GM12892 (cell line): ENCODE measurements at places on chromosomes 12 and 14.

GRCh38 chr14:26597071-26597588, 703 bp downstream of the NOVA1 start:
- no peak for DNase-seq

GRCh38 chr12:82109243-82109642, 248.9 kb downstream of the CCDC59 start:
- DNase-seq = no peak

DNA sequence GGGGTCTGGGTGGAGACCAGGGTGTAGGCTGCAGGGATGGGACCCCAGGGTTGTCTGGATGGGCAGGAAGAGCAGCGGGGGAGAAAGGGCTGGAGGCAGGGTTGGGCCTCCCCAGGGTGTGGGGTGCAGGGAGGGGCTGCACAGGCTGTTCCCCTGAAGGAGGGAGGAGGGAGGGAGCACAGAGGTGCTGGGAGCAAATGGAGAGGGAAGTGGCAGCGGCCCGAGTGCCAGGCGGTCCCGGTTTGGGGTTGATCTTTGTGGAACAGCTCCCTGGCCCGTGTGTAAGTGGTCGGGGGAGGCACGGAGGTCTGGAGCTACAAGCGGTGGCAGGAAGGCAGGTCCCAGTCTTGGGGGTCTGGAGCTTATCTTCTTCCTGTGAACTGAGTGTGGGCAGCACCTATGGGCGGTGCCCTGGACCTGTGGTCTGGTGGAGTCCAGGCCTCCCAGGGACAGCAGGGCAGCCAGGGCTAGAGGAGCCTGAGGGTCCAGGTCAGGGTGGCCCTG, 391.6 kb downstream of the TMEM121 start:
- DNase-seq = no peak

DNA sequence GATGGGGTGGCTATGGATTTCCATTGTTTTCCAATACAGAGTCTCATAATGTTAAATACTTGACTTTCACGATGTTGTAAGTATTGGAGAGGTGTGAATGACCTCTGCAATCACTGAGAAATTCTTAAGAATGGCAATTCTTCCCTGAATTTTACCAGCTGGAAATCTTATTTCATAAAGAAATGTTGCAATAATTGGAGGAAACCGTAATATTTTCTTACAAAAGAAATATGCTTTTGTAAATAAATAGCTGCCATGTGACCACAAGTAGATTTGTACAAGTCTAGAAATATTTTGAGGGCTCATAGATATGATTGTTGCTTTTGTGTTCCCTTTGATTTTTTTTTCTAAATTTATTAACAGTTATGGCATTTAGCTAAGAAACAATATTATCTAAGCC, 308.7 kb upstream of the ATP2B1 start:
- DNase-seq = no peak

DNA sequence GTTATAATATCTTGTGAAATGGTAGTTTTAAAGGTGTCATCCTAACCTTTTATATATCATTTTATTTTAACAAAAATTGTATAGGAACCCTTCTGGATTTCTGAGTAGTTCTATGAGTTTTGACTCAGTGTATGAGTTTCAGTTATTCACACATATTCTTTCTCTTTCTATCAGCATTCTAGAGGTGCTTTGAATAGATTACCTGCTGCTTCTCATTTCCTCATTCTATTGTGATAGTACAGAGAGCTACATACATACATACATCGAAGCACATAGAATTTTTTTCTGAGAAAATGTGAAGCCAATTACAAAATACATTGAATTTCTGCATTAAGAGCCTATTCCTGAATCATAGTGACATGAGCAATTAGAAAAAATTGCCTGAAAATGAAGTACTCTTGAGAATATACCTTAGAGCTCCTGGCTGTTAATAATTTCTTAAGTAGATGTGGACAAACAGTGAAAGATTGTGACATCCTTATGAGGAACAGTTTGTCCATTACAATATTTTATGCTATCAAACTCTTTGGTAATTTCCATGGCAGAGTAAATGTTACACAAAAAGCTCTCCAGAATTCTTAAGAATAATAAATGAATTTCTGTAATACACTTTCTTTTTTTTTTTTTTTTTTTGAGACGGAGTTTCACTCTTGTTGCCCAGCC, 556.6 kb downstream of the TRHDE start:
- no peak for DNase-seq

DNA sequence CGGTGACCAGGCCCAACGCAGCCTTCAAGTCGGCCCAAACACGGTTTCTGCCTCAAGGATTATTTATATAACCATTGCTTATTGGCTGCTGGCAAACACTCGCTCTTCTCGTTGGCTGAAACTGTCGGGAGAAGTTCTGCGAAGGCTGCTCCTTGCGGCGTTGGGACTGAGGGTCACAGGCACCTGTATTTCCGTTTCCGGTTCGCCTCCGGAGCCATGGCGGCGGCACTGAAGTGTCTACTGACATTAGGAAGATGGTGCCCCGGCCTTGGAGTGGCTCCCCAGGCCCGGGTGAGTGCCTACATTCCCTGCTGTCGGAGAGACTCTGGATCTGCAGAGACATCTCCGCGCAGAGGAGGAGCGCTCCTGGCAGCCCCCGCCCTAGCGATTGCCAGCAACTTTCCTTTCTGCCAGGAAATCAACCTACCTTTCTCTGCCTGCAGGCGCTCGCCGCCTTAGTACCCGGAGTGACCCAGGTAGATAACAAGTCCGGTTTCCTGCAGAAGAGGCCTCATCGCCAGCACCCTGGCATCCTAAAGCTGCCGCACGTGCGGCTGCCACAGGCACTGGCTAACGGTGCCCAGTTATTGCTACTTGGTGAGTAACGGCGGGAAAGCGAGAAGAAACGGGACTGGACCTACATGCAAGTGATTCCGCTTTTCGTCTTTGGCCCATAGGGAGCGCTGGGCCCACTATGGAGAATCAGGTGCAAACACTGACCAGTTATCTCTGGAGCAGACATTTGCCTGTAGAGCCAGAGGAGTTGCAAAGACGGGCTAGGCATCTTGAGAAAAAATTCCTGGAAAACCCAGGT, at the start of gene METTL17:
TSS of gene METTL17 (plus strand) at position 194 of the 814 bp plus-strand sequence. CDS start at position 217, 23 bp downstream.
- DNase-seq = peak; percentile 77

DNA sequence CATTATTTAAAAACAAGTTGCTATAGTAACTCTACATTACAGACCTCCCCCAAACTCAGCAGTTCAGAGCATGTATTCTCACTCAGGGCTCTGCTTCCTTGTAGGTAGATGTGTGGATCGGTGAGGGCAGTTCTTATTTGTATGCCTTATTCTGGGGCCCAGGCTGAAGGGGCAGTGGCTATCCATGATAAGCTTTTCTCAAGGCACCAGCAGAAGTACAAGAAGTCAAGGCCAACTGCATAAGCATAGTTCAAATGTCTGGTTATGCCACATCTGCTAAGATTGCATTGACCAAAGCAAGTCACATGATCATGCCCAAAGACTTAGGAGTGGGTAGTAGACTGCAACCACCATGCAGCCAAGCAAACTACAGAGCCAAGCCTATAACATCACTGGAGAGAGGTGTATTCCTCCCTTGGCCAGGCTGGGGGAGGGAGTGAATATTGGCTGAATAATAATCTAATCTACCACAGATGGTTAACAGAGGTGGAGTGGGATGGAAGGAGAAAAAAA, 4.6 kb downstream of the PSEN1 start:
- DNase-seq = no peak

DNA sequence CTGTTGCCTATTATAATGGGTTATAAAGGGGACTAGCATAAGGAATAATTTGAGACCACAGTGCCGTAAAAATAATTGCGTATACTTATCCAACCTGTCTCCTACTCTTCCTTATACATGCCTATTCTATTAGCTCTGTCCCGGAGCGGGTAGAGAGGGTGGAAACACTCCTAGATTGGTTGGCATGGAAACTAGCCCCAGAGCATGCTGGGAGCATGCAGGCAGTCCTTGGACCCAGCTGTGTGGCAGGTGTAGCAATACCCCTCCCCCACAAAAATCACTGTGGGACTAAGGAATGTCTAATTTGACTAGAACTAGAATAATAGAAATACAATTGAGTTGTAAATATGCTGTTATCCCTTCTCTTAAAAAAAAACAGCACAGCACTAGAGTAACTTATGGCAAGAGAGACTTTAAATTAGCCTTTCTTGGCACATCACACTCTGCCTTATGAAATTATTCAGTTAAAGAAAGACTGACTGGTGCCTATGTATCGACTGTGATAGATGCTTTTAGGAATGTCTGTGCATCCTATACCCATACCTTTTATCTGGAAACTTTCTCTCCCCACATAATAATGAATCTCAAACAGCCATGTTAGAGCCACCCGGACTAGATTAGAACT, 244.0 kb upstream of the DAAM1 start:
- no peak for DNase-seq
